Left kidney (tissue), 8 donors: ENCODE measurements at places on chromosomes 7 and 10. TPM values are rescaled to one million over a fixed set of nuclear protein-coding genes. Genes with fewer than 3 reads are reported as not detected.

GRCh38 chr7:140155428-140155827, 21.4 kb downstream of the KDM7A start:
- DNase-seq: no peak

NODAL gene
- 0.67 TPM for polyA plus RNA-seq

GRCh38 chr7:121689749-121690148, 183.2 kb upstream of the PTPRZ1 start:
- no peak for DNase-seq

GRCh38 chr10:30639946-30640786, 10.6 kb upstream of the LYZL2 start:
- peak; percentile 69 for DNase-seq

RGS10 gene
- polyA plus RNA-seq: 26.9 TPM

POMZP3 gene
- 20.0 TPM for polyA plus RNA-seq
